ENCODE measurements at places on chromosomes 12 and 14. TPM values are rescaled to one million over a fixed set of nuclear protein-coding genes. Genes with fewer than 3 reads are reported as not detected.

GRCh38 chr14:67744046-67744445 lies 42.4 kb downstream of the RDH12 start:
- DNase-seq, result no peak

DNA sequence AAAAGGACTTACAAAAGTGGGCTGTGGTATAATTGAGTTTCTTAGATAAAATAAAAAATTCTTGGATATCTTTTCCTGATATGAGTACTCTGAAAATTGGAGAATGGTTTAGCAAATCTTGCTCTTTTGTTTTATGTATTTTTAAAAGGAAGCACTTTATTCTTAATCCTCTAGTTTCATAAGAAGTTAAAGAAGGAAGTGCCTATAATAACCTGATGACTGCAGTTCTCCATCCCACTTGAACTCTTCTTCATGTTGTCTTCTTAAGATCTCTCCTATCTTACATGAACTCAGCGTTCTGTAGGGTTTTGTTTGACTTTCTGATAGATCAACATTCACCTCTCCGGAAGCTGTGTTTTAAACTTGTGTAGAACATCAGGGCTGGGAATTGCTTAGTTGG lies 271.0 kb downstream of the ERC1 start:
- DNase-seq, result no peak

The PLEKHG7 gene
- total RNA-seq, result not detected

The KRT72 gene
- total RNA-seq, result not detected
